T-helper 9 cell (primary cell): ENCODE measurements at places on chromosomes 16 and 17.

GRCh38 chr17:35129973-35130351 lies 8.5 kb downstream of the FNDC8 start:
- DNase-seq: no peak

DNA sequence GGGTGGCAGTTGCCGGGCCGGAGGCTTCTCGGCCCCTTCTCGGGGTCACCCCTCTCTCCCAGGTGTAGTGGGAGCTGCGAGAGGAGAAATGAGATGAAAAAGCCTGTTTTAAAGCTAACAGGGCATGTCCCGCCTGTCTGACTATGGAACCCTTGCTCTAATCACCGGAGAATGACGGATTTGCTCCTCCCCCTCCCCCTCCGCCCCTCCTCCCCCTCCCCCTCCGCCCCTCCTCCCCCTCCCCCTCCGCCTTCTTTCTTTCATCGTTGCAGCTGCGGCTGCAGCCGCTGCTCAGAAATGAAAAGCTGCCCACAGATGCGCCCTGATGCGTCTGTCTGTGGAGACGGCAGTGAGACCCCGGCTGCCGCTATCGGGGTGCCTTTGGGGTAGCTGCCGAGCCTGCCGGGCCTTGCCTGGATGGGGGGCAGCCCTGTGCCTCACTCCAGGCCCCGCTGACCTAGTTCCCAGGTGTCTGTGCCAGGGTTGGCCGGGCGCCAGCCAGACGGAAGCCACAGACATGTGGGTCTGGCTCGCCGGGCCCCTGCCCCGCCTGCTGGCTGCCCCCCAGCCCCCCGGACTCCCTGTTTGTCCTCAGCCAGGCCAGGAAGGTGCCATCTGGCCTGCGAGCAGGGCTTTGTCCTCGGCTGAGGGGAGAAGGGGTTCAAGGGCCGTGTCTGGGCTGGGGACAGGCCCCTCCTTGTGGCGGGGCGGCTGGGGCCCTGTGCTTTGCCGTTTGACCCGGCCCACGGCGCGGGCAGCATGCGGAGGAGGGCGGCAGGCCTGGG lies 37.7 kb downstream of the GINS2 start:
- DNase-seq: no peak

DNA sequence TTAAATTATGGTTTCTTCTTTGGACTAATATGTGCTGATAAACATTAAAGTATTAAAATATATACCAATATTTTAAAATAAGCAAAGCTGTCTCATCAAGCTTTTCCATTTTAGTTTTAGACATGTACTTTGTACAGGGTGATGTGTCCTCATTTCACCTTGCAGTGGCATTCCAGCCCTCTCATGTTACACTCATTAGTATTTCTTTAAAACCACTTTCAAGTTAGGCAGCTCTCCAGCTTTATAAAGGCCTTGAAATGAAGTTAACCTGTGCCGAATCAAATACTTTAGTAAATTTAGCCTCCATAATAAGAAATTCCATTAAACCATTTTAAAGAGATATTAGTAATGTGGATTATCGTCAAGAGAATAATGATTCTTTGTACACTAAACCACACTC lies 107.6 kb upstream of the HLF start:
- DNase-seq: no peak

- no peak for DNase-seq
Observed at GRCh38 chr17:61402978-61403800, 3.5 kb downstream of the TBX2 start.

GRCh38 chr16:28867241-28867640 lies 3.6 kb downstream of the SH2B1 start:
- DNase-seq: no peak

GRCh38 chr16:17002565-17002964 lies 468.2 kb downstream of the XYLT1 start:
- DNase-seq: no peak

GRCh38 chr17:43226393-43226792 lies 2.0 kb downstream of the CCDC200 start:
- no peak for DNase-seq
